ENCODE measurements at places on chromosomes 13 and 19.

- no peak for DNase-seq
Observed at GRCh38 chr13:110559429-110559943, 2.0 kb downstream of the RAB20 start.

GRCh38 chr13:111945086-111945485 is 121.9 kb upstream of the SOX1 start:
- no peak for DNase-seq

- DNase-seq, result no peak
Observed at GRCh38 chr13:78138756-78139155, 220.1 kb upstream of the EDNRB start.

DNA sequence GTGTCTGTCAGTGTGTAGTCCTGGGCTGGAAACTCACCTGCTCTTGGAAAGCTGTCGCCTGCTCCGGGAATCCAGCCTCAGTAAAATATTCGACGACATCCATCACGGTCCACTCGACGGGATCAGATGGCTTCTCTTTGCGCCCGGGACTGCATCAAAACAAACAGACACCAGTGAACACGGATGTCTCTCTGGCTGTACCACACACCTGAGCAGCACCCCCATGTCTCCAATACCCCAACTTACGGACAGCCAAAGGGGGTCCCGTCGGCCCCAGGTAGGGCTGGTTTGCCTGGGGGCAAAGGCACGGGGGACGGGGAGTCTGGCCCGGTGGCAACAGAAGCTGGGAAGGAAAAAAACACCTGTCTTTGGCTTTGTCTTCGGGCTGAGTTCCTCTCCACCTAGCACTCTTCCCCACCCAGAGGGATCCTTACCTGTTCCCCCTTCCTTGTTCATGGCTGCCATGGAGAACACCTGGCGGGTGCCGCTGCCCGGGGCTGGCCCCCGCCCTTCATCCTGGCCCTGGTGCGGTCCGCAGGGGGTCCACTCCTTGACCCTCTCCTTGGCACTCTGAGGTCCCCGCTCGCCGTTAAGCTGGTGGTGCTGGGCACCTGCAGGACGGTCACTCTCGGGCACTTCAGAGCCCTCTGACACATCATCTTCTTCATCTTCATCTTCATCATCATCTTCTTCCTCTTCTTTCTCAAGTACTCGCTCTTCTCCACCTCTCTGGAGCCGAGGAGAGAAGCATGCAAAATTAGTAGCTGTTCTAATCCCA is 1.7 kb downstream of the SAMD1 start:
- DNase-seq, result no peak

- DNase-seq, result no peak
Observed at GRCh38 chr19:39142630-39143029, 17.0 kb downstream of the PAK4 start.

DNA sequence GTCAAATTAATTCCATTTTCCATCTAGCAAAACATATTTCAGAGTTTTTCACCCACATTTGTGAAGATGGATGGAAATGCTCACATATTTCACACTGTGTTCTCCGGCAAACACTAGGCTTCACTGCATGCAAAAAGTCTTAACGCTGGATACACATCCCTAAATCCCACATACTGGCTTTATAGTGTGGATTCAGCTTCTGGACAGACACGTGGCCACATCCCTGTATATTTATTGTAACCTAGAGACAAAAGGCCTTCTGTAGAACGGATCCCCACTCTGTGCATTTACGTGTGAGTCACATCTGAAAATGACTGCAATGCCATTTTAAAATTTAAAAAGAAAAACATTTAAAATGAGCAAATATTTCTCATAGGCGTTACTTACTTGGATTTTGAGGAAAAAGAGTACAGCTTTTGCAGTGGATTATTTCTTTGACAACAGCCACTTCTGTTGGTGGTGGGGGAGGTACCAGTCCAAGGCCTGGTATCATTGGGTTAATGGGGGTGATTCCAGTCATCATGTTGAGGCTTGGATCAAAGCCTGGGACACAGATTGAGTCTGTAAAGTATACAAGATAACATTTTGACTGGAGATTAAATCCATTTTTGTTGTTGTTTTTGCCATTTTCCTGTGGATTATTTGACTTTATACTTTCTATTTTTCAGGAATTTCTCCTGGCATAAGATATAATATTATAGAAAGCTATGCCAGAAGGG is 337.7 kb downstream of the DNAJC15 start:
- DNase-seq, result no peak

GRCh38 chr13:95858286-95859075 is 181.5 kb downstream of the DNAJC3 start:
- no peak for DNase-seq

- no peak for DNase-seq
Observed at GRCh38 chr19:2089001-2089711, 7.0 kb downstream of the MOB3A start.

DNA sequence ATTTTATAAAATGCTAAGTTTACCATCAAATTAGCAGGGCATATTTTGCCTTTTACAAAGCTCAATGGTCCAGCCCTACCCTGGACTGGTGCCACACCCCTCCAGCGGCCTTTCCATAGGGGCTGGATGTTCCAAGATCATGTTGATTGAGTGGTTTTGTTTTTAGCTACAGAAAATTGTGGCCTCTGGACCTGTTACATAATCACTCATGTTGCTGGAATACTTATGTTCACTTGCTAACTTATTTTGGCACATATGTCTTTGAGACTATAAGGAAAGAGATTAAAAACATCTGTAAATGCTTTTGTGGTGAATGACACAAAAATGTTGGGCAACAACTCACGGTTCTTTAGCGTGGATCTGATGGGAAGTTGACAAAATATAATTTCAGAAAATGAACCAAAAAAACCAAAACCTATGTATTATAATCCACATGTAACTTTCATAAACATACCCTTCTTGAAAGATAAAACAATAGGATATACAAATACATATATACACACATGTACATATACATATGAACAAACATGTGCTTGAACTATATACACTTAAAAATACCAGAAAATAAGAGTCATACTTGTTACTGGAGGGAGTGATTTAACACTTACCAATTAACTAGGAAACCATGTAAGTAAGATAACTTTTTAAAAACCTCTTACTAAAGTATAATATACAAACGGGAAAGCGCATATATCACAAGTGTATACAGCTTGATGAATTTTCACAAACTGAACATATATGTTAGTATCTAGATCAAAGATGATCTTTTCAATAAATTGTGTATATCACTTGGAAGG is 46.6 kb upstream of the SLC15A1 start:
- DNase-seq, result no peak

- no peak for DNase-seq
Observed at GRCh38 chr13:81197966-81198365, 857.0 kb upstream of the SPRY2 start.

DNA sequence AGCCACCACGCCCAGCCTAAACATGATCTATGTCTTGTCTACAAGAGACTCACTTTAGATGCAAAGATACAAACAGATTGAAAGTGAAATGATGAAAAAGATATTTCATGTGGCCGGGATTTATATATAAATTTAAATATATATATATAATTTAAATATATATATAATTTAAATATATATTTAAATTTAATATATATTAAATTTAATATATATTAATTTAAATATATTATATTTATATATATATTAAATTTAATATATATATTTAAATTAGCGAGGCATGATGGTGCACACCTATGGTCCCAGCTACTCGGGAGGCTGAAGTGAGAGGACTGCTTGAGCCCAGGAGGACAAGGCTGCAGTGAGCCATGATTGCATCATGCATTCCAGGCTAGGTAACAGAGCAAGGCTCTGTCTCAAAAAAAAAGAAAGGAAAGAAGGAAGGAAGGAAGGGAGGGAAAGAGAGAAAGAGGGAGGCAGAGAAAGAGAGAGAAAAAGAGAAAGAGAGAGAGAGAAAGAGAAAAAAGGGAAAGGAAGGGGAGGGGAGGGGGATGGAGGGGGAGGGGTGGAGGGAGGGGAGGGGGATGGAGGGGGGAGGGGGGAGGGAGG is 7.0 kb upstream of the EVI5L start:
- no peak for DNase-seq

DNA sequence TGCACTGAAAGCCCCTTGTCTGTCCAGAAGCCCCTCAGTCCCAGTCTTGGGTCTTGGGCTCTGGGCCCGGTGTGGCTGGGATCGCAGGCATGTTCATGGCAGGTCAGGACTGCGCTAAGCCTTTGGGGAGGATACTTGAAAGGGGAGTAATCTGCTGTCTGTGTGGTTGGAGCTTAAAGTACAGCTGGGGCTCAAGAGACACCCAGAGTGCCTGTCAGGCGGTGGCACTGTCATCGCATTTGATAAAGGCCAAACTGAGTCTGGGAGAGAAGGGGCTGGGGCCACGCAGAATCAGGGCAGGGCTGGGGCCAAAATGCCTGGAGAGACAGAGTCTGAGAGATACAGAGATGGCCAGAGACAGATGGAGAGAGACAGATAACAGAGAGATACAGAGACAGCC is 4.2 kb upstream of the CILP2 start:
- DNase-seq, result no peak

DNA sequence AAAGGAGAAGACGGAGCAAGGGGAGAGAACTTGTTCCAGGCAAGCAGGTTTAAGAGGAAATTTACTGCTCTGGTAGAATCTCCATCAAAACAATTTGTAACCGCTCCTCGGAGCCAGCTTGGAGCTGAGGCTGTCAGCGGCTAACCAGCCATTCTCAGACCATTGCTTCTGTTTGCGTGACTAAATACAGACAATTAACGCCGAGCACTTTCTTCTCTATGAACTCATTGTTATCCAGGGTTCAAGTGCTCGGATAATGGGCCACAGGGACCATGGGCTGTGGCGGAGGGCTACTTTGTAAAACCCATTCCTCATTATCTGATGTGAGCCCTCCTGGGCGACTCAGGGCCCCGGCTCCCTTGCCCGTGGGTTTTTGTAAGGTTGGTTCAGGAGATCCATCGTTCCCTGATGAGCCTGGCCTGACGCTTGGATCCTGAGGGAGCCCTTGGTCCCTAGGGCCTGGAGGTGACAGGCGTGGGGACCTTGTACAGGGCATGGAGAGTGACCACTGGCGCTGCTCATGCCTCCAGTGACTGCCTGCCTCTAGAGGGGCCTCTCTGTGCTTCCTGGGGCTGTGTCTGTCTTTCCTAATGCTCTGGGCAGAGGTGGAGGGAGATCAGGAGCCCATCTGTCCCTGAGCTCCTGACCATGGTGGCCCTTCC is 61.5 kb upstream of the ZNF536 start:
- no peak for DNase-seq

GRCh38 chr13:64591971-64592370 is 2638.2 kb downstream of the PCDH9 start:
- no peak for DNase-seq

DNA sequence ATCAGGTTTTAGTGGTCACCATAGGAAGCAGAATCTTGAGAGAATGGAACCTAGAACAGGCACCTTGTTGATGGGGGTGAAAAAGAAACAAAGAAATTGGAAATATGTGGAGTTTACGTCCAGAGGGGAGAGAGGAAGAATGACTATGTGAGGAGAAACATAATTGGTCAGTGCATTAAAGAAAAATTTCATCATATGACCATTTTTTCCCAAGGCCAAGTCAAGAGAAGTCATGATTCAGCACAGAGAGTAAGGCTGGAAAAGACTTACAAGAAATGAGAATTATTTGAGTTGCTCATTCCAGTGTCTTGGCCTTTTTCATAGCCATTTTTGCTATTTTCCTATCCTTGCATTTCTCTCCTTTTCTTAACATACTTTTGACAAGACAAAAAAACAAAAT is 421.7 kb downstream of the EFNB2 start:
- no peak for DNase-seq

DNA sequence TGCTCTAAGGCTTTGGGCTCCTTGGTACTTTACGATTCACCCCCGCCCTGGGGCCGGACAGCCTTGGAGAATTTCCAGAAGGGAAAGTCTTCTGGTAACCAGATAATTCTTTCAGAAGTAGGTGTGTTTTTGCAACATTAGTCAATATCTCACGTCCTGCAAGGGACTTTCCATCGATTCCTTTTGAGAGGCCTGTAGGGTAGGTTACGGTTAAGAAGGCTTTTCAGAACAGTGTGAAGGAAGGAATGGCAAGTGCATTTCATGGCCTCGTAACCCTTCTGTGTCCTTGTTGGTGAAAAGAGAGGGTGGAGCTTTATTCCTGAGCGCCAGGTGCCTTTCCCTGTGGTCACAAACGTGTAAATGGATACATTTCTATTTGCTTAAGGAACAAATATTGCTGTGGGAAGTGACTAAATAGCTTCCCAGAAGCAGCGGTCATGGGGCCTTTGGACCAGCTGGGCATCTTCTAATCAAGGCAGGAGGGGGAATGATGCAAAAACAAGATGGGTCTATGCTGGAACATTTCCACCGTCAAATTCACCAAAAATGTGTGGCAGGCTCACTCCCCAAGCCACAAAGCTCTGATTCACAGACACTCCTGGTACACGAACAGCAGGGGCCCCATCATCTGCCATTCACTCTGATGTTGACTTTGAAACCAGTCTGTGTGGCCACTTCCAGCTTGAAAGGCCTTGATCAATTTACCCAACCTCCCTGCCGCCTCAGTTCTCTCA is 99.2 kb downstream of the ANKRD10 start:
- DNase-seq, result no peak

GRCh38 chr13:27117952-27118351 is 53.7 kb downstream of the USP12 start:
- no peak for DNase-seq
